CD8-positive, alpha-beta T cell (primary cell): ENCODE measurements at places on chromosomes 13 and 19. TPM values are rescaled to one million over a fixed set of nuclear protein-coding genes. Genes with fewer than 3 reads are reported as not detected.

GRCh38 chr19:15456871-15457700 lies 7.3 kb downstream of the RASAL3 start:
- DNase-seq: no peak

DNA sequence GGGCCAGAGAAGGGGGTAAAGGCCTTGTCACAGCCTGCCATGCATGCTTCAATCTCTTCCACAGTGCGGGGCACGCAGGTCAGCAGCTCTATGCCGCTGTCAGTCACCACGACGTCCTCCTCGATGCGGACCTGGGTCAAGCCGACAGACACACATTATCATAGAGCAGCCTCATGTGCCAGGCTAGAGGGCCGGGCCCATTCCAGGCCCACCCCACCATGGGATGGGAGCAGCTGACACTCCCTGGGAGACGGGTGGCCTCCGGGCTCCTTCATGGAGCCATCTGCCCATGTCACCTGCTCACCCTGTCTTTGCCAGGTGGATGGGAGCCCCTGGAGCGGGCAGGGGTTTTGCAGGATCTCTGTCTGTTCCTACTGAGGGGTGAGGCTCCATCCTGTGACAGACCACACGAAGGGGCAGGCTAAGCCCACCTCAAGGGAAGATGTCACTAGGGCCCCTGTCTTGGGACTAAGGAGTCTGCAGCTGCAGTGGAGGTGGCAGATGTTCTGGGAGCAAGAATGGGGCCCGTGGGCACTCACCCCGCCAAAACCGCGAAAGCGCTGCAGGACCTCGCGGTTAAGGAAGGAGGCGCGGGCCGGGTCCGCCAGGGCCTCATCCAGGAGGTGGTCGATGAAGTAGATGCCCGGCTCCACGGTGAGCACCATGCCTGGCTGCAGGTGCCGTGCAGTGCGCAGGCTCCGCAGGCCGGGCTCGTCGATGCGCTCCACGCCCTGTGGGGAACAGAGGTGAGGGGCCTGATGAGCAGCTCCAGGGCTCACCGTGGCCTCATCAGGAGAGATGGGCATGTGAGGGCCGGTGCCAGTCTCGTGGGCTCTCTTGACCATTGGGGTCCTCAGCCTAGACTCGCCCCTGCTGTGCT lies 14.1 kb downstream of the CEBPG start:
- DNase-seq: no peak

GRCh38 chr19:29376855-29377354 lies 148.9 kb upstream of the VSTM2B start:
- DNase-seq: no peak

GRCh38 chr13:102799426-102800144 lies 666 bp downstream of the BIVM start:
- peak; percentile 9 for DNase-seq

- no peak for DNase-seq
Observed at GRCh38 chr19:39275578-39275977, 7.4 kb downstream of the IFNL2 start.

DNA sequence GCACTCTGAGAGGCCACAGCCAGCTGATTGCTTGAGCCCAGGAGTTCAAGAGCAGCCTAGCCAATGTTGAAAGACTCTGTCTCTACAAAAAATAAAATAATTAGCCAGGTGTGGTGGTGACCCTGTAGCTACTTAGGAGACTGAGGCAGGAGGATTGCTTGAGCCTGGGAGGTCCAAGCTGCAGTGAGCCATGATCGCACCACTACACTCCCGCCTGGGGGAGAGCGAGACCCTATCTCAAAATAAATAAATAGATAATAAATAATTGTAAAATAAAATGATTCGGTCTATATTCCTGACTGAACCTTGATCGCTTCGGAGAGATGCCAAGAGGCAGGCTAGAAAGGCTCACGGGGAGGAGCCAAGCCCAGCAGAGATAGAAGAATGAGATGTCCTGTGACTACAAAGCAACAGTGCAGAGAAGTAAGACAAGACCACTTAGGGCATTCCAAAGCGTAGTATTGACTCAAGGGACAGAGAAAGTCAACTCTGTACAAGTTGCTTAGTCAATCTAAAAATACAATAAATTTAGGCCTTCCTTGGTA lies 12.8 kb downstream of the SHISA2 start:
- DNase-seq: no peak

- DNase-seq: no peak
Observed at GRCh38 chr13:64869539-64869938, 2360.6 kb downstream of the PCDH9 start.

GRCh38 chr19:41745756-41746155 lies 9.6 kb upstream of the CEACAM6 start:
- DNase-seq: no peak

KIR2DL1 gene
- 0.28 TPM for total RNA-seq

ZNF723 gene
- not detected for total RNA-seq
